PC-3 (cell line): ENCODE measurements at places on chromosomes 13 and 19. TPM values are rescaled to one million over a fixed set of nuclear protein-coding genes. Genes with fewer than 3 reads are reported as not detected.
A peak's percentile ranks its signal among the peaks of the same experiment; 100 is the strongest.

ZNF471 gene
- total RNA-seq: 0.07 and 0.23 TPM in 2 replicates

MEIOSIN gene
- total RNA-seq: not detected in 2 replicates

ICAM4 gene
- total RNA-seq: not detected in 2 replicates

SCEL gene
- total RNA-seq: 3.0 and 3.5 TPM in 2 replicates

ZNF442 gene
- total RNA-seq: 0.63 and 1.1 TPM in 2 replicates

VAV1 gene
- total RNA-seq: 3.0 and 3.2 TPM in 2 replicates

NR1H2 gene
- 130 and 152 TPM in 2 replicates for total RNA-seq

SIGLEC5 gene
- total RNA-seq: not detected in 2 replicates

ZNF575 gene
- total RNA-seq: 0.98 TPM in 1 of 2 replicates, not detected in the other

RAB3A gene
- total RNA-seq: 5.7 and 6.7 TPM in 2 replicates

GRCh38 chr13:98893371-98893770 is 84.5 kb downstream of the DOCK9 start:
- no peak for DNase-seq

DNA sequence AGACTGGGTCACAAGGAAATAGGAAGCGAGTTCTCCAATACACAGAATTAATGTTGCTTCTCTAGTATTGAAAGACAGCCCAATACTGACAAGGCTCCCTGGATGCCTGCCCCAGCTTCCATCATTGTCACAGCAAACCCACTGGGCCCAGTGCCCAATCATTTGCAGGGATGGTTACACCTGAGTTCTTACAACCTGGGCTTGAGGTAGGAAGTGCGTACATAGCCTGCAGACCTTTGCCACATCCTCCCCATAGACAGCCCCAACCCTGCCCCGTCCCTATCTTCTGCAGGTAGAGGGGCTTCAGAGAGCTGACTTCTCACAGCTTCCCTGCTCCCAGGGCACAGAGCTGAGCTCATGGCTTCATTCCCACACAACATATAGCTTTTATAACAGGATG is 108.1 kb upstream of the UBL3 start:
- no peak for DNase-seq

DNA sequence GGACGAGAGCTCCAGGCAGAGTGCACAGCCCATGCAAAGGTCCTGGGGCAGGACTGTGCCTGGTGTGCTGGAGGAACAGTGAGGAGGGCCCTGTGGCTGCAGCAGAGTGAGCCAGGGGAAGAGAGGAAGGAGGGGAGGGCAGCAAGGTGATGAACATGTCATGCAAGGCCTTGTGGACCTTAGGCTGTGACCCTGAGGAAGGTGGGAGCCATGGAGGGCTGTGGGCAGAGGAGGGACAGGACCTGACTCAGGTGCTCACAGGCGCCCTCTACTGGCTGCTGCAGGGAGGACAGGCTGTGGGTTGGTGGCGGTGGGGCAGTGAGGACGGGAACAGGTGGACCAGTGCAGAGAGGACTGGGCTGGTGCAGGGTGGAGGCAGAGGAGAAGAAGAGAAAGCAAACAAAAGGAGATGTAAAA is 170.3 kb downstream of the PTPRS start:
- no peak for DNase-seq

DNA sequence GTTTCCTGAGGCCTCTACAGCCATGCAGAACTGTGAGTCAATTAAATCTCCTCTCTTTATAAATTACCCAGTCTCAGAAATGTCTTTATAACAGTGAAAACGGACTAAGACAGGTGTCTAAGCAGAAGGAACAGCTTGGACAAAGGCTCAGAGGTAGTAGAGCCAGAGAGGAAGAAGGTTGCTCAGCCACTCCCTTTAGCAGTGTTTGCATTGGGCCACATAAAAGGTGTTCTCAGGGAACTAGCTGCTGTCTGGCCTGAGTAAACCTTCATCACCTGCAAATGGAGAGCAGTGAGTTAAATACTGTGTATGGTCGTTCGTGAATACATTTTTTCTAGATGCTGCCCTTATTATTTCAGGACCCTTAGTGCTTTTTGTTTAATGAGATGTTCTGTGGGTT is 383.4 kb downstream of the EFNB2 start:
- DNase-seq: peak; percentile 66

DNA sequence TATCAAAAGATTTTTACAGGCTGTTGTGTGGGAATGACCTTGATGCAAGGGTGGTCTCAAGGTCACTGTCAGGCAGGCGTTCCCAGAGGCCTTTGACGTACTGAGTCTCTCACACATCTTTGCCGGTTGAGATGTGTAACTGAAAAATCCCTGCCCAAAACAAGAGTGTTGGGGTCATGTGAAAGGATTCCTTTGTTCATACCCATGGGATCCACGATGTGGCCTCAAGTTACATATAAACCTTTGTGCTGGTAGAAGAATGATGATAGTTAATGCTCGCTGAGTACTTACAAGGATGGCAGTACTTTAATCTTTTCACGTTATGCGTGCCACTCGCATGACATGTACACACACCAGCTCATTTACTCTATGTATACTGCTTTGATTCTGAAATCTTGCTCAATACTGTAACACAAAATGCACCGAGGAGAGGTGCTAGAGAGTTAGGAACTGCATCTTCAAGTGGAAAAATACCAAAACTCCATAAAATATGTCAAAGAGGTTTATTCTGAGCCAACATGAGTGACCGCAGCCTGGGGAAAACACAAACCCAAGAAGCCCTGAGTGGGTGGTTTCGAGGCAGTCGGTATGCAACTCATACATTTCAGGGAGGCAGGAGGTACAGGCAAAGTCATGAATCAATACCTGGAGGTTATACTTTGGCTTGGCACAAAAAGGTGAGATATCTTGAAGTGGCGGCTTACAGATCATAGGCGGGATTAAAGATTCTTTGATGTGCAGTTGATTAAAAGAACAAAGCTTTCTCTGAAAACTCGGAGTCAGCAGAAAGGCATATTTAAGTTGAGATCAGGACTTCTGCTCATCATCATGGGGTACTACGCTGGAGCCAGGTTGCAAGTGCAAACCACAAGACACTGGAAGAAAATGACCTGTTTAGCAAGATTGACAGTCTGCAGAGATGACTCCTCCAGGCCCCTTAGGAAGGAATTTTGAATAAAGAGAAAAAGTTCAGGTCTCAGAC is 87.4 kb upstream of the ARHGEF7 start:
- no peak for DNase-seq

DNA sequence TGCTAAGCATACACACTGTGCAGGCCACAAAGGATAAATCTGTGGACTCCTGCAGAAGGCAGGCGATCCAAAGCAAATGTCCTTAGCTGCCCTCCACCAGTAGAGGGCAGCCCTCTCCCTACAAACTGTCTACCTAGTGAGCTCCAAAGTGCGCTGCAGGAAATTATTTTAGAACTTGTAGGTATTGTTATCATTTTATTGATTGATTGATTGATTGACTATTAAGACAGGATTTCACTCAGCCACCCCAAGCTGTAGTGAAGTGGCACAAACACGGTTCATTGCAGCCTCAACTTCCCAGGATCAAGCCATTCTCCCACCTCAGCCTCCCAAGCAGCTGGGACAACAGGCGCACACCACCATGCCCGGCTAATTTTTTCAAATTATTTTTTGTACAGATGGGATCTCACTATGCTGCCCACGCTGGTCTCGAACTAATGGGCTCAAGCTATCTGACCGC is 37.3 kb downstream of the RNF6 start:
- DNase-seq: peak; percentile 78

DNA sequence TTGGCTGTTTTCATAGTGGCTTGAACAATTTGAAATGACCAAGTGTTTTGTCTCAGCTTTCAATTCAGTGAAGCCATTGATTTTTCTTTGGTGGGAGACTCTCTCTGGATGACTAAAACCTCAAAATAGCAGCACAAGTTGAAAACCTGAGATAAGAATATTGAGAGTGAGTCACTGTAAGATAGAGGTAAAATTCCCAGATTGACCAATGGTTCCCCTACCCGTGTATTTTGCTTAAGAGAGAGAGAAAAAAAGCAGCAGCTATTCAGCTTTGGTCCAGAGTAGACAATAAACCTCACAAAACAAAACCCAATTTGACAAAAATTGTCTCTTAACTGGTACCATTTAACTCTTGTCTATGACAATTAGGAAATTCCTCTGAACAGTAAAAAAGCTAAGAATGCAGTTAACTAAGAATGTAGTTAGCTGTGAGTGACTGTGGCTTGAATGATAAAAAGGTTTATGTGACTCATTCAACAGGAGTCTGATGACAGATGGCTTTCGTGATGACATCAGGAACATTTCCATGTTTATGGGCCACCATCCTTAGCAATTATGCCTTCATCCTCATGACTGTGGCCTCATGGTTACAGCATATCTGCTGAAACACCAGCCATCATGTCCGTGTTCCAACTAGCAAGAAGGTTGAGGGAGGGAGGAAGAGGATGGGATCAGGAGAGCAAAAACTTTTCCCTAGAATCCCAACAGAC is 356.9 kb downstream of the NDFIP2 start:
- DNase-seq: peak; percentile 17

DNA sequence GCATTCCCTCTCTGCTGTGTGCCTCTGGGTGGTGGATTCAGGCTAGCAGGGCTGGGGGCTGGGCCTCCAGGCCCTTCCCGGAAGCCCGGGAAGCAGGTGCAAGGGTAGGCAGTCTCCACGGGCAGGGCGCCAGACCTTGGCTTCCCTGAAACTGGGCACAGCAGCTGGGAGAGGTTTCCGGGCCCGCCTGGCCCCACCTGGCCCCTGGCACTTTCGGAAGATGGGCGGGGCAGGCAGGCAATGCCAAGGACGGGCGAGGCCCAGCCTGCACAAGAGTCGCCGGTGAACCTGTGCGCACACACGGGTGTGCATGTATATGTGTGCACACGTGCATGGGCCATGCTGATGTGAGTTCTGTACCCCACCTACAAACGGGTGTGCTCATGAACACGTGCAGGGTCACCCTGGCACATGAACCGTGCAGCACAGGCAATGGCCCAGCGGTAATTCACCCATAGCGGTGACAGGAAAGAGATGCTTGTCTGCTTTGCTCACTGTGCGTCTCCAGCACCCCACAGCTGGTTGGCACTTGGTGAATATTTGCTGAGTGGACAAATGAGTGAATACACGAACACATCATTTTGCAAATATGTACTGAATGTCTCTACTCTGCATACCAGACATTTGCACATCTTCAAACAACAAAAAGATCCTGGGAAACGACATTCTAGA is 15.3 kb downstream of the GADD45B start:
- DNase-seq: peak; percentile 93

DNA sequence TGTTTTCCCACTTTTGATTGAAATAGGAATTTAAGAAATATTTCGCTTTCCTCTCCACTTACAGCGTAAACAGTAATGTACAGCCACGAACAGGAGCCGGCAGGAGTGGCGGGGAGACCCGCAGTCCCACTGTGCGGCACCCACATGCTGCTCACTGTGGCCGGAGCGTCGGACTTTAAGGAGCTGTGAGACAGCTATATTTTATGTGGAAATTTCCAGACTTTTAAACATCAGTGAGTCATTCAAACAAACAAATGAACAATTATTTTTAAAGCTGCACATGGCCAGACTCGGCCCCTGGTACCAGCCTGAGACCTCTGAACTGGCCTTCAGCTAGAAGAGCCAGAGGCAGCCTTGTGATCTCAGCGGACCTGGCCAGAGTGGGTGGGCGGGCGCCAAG is 52.5 kb downstream of the CRYL1 start:
- peak; percentile 56 for DNase-seq

- no peak for DNase-seq
Measured at GRCh38 chr13:26485288-26485687, 72.2 kb upstream of the WASF3 start.
